ENCODE measurements at places on chromosomes 16 and 17.

- no peak for DNase-seq
Observed at GRCh38 chr17:19002805-19003542, 1.6 kb downstream of the FAM83G start.

DNA sequence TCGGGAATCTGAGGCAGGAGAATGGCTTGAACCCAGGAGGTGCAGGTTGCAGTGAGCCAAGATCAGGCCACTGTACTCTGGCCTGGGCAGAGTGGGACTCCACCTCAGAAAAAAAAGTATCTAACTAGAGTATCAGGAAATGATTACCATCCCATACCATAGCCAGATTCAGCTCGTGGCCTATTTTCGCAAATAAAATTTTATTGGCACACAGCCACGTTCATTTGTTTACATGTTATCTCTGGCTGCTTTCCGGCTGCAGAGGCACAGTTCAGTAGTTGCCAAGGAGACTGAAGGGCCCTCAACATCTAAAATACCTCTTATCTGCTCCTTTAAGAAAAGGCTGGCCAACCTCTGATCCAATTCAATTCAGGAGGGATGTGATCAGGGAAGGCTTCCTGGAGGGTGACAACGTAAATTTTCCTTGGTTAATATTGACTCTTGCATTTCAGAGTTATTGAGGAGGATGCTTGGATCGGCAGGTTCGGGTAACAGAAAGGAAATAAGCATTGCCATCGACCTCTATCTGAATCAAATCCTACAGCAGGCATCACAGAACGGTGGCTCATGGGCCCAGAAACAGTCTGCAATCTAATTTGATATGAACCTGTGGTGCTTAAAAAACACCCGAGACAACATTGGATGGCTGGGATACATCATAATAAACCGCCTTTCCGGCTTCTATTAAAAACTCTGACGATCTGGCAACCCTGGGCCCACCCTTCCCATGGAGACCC lies 73.8 kb downstream of the XYLT1 start:
- peak; percentile 13 for DNase-seq

DNA sequence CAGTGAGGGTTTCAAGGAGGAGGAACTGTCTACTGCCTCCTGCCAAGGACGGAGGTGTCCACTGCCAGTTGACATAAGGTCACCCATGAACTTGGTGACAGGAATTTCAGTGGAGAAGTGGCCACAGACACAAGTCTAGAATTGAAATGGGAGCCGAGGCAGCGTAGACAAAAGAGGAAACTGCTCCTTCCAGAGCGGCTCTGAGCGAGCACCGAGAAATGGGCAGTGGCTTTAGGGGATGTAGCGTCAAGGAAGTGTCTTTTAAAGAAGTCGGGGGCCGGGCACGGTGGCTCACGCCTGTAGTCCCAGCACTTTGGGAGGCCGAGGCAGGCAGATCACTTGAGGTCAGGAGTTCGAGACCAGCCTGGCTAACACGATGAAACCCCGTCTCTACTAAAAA lies 3.1 kb upstream of the SERPINF1 start:
- no peak for DNase-seq

DNA sequence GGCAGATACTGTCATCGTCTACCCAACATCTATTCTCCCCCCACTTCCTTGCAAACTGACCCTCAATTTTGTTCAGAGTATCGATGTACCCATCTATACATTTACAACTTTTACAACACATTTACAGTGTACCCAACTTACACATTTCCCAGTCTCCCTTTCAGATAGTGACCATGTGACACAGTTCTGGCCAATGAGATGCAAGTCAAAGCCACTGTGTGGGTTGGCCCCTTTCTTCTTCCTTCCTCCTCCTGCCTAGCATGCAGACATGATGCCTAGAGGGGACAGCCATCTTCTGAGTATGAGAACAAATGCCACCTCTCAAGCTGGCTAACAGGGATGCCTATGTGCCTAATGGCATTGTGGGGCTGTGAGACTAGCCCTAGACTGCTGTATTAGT lies 11.3 kb upstream of the NFAT5 start:
- no peak for DNase-seq

DNA sequence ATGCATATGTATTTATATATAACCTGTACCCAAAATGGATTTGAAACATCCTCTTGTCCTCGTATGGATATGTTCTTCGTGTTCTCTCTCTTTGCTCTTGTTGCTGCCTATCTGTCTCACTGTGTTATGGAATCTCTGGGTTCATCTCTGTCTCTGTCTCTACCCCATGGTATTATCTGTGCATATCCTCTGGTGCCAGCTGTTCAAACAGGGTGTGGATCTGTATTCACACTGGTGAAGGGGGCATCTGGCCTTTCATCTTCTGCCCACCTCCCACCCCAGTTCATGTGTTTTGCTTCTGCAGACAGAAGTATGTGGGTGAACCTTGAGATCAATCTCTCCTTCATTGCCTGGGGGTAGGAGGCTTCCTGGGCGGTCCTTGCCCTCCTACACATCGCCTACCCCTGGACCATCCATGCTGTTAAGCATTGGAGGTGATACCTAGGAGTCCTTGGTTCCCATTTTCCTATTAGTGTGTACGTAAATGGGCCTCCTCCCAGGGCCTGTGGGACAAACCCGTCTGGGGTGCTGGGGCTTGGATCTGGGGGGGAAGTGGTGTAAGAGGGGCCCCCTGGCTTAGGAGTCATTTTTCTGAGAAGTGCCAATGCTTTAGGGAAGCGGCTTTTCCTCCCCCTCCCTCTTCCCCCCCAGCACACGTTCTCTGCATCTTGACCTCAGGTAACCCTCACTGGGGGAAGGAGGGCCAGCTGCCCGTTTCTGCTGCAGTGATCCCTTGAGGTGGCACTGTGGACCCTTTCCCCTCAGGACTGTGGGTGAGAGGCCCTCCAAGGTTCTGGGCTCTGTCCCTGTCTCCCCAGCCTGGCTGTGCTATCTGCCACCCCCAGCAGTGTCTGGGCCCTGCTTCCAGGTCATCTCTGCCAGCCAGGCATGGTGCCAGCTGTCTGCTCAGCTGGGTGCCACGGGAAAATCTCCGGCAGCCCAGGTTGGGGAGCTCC lies 21.1 kb downstream of the RARA start:
- no peak for DNase-seq

GRCh38 chr17:73481676-73482075 lies 162.6 kb downstream of the SDK2 start:
- no peak for DNase-seq

DNA sequence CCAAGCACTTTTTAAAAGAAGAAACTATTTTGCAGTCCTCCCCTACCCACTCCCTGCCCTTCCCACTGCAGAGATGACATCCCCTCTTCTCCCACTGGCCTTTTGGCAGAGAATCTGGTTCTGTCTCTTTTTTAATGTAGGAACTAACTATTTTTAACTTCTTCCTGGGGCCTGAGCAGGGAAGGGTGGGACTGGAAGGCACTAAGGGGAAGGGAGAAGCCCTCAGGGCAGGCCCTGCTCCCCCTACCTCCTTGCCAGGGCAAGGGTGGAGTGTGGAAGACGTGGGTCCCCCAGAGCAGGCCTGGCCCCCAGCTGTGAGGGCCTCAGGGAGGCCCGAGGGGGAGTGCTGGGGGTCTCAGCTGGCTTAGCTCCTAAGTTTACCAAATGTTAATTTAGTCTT lies 19.5 kb downstream of the UNC13D start:
- no peak for DNase-seq

DNA sequence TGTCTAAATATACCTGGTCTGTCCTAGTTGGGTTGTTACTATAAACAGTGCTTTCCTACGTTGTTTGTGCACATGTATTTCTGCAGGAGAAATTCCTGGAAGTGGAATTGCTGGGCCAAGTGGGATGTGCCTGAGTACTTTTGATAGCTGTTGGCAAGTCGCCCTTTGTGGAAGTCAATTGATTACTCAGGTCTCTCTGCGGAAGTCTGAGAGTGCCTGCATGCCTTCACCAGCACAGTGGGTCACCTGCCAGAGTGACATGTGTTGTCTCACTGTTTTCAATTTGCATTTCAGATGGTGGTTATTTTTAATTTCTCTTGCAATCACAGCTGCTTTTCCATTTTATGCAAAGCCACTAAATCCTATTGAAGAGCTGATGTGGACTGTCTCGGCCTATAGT lies 2.3 kb upstream of the MVD start:
- no peak for DNase-seq

- no peak for DNase-seq
Observed at GRCh38 chr17:72008236-72008876, 112.5 kb upstream of the SOX9 start.

DNA sequence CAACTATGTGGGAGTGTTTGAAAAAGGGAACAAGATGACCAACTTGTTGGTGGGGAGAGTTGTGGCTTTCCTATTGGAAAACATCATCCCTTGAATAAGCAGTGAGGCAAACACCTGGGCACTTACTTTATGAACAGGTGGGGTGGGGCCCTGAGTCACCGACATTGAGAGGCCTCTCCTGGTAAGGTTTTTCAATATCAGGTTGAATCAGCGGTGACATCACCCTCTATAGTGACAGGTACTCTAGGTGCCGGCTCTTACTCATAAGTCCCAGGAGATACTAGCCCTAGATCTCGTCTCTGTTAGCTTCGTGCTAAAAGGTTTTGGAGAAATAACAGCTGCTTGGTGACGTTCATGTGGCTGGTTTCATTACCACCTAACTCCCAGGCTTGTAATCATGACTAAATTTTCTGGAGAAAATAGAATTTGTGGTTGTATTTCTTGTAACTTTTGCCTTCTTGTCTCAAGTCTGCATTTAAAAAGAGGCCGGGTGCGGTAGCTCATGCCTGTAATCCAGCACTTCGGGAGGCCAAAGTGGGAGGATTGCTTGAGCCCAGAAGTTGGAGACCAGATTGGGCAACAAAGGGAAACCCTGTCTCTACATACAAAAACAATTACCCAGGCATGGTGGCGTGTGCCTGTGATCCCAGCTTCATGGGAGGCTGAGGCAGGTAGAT lies 19.3 kb downstream of the CDH1 start:
- DNase-seq: peak; percentile 86

GRCh38 chr16:89009343-89010209 lies 32.6 kb upstream of the CBFA2T3 start:
- DNase-seq: peak; percentile 17

GRCh38 chr17:6507535-6507934 lies 48.8 kb downstream of the PITPNM3 start:
- no peak for DNase-seq

DNA sequence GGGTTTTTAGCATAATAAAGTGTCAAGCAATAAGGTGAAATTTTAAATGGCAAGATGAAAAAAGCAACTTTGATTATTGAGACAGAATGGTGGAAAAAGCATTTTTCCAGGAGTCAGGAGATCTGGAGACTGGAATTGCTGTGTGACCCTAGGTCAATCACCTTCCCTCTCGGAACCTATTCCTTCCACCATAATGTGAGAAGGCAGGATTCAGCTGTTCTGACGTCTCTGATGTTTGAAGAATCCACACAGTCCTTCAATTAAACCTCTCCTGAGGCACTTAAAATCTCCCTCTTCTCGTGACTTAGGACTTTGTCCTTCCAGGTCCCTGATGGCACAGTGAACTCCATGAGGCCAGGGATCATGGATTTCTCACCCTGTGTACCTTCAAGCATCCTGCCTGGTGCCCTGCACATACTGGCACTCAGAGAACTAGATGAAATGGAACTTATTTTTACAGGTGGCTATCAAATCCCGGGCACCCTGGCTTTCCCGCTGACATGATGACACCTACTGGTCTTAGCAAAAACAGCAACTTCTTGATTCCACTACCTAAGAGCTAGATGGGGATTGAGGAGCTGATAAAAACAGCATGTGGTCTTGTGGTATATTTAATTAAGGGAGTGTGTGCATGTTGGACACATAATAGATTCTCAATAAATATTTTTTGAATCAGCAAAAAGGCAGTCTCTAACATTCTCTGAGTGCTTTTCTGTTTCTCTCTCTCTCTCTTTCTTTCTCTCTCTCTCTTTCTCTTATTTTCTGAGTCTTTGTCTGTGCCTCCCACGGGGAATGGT lies 2.3 kb upstream of the CCDC182 start:
- DNase-seq: peak; percentile 47

DNA sequence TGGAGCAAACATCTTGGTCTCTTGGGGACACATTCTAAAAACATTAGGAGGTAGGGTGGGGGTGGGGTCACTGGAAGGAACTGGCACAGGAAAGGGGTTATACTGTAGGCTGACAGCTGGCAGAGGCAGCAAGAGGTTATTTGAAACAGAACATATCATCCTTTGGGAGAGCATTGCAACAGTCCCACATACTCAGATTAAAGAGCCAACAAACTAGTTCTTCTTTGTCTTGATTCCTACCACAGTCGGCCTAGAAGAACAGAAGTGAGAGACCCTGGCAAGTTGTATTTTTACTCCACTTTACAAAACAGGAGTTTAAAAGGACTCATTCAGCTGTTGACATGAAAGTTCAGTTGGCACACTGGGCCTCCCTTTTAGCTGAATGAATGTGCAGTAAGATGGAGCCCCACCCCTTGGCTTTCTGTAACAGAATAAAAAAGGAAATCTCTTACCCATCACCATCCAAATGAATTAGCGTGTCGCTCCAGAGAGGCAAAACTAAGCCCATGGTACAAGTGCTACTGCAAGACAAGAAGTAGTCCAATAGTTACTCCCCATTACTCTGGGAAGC lies 54.6 kb upstream of the CORO6 start:
- no peak for DNase-seq

GRCh38 chr17:5050278-5050677 lies 15.1 kb upstream of the SLC52A1 start:
- no peak for DNase-seq

GRCh38 chr17:28718333-28719020 lies 809 bp upstream of the RAB34 start:
- no peak for DNase-seq

DNA sequence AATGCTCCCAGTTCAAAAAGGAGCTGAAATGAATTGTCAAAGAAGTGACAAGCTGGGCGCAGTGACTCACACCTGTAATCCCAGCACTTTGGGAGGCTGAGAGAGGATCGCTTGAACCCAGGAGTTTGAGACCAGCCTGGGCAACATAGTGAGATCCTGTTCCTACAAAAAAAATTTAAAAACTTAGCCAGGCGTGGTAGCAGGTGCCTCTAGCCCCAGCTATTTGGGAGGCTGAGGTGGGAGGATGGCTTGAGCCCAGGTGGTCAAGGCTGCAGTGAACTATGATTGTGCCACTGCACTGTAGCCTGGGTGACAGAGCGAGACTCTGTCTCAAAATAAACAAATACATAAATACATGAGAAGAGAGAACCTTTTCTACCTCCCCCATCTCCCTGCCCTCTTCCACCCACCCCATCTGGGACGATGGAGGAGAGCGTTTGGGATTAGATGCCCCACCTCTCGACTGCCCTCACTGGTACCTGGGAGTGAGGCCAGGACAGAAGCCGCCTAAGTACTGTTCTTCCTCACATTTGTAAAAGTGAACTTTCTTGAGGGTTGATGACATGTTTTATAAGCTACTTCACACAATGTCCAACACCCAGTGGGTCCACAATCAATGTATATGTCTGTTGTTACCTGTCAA lies 2.4 kb downstream of the IL4R start:
- no peak for DNase-seq

- DNase-seq: no peak
Observed at GRCh38 chr17:83077411-83077810, 2.0 kb upstream of the METRNL start.

GRCh38 chr17:27422601-27423000 lies 33.6 kb upstream of the KSR1 start:
- DNase-seq: no peak

GRCh38 chr17:73394512-73395450 lies 83.0 kb upstream of the CDC42EP4 start:
- DNase-seq: no peak
